Smooth muscle cell of the pulmonary artery (primary cell): ENCODE measurements at places on chromosomes 4 and X. TPM values are rescaled to one million over a fixed set of nuclear protein-coding genes. Genes with fewer than 3 reads are reported as not detected.

DTHD1 gene
- not detected in 2 replicates for total RNA-seq

EVC gene
- total RNA-seq, result 50.0 and 54.0 TPM in 2 replicates

C4orf50 gene
- total RNA-seq, result under 0.01 TPM in 1 of 2 replicates, not detected in the other

EOLA2 gene
- total RNA-seq, result 19.0 and 22.9 TPM in 2 replicates

FHDC1 gene
- 0.20 and 0.26 TPM in 2 replicates for total RNA-seq

PRDM8 gene
- 4.9 and 6.8 TPM in 2 replicates for total RNA-seq

TASL gene
- total RNA-seq, result not detected in 2 replicates

RGN gene
- total RNA-seq, result 4.5 and 4.7 TPM in 2 replicates

TCEAL6 gene
- not detected in 2 replicates for total RNA-seq

SMIM10 gene
- 4.1 and 7.3 TPM in 2 replicates for total RNA-seq

CENPVL1 gene
- not detected in 2 replicates for total RNA-seq
